ENCODE measurements at places on chromosomes 2 and 18. TPM values are rescaled to one million over a fixed set of nuclear protein-coding genes. Genes with fewer than 3 reads are reported as not detected.

Gene HOXD10
- not detected for total RNA-seq

Gene CD226
- 57.7 TPM for total RNA-seq

GRCh38 chr2:226581661-226582060, 218.0 kb downstream of the IRS1 start:
- no peak overlapping the region for H3K4me3 ChIP-seq
- peaks cover 27% of the 10 kb centered on the region for H3K27me3 ChIP-seq
- DNase-seq = no peak
- no peaks in the 10 kb centered on the region for H3K4me1 ChIP-seq

DNA sequence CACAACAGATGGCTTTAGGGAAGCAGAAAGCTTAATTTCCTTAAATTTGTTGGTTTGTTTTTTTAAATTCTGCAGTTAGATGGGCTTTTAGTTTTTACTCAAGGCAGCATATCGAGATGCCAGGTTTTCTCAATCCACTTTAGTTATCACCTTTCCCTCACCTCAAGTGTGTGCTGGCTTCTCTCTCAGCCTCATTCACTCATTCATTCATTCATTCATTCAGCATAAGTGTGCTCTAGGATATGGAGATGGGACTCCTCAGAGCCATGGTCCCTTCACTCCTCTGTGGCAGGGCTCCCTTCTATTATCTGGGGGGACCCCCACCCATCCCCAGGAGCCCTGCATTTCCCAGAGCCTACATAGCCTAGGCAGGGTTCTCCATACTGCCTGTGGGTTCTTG, 19.0 kb downstream of the VIL1 start:
- DNase-seq = no peak
- no peaks in the 10 kb centered on the region for H3K27me3 ChIP-seq
- no peaks in the 10 kb centered on the region for H3K36me3 ChIP-seq
- no peak overlapping the region for H3K27ac ChIP-seq
- no peak overlapping the region for H3K4me3 ChIP-seq

GRCh38 chr2:47179388-47179787, 24.3 kb upstream of the STPG4 start:
- peak overlapping the region; percentile 23 for H3K27ac ChIP-seq
- peaks cover 13% of the 10 kb centered on the region for H3K27me3 ChIP-seq
- H3K36me3 ChIP-seq = peaks cover 19% of the 10 kb centered on the region
- H3K4me1 ChIP-seq = peaks cover 21% of the 10 kb centered on the region
- DNase-seq = no peak
- no peak overlapping the region for H3K4me3 ChIP-seq

Gene UGGT1
- 50.1 TPM for total RNA-seq

DNA sequence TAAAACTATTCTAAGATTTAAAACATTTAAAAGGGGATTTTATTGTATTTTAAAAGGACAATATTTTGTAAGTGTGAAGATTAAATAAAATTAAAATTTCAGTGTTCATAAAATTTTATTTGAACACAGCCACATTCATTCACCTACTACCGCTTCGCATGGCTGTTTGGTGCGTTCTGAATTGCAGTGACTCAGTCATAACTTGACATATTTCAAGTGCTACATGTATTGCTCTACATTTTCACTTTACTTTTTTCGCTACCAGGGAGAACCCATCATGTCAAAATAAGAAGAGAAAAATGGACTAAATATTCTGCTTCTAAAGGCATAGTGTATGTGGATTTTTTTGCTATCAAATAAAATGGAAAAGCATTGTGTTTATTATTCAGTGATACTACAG, 8.7 kb downstream of the PTH2R start:
- H3K4me3 ChIP-seq = no peak overlapping the region
- no peak for DNase-seq
- no peak overlapping the region for H3K27ac ChIP-seq
- H3K36me3 ChIP-seq = no peaks in the 10 kb centered on the region
- no peaks in the 10 kb centered on the region for H3K4me1 ChIP-seq
- peaks cover 11% of the 10 kb centered on the region for H3K27me3 ChIP-seq

GRCh38 chr2:79824086-79824786, 311.4 kb downstream of the CTNNA2 start:
- no peak overlapping the region for H3K27ac ChIP-seq
- DNase-seq = no peak
- H3K27me3 ChIP-seq = no peaks in the 10 kb centered on the region
- H3K4me3 ChIP-seq = no peak overlapping the region
- no peaks in the 10 kb centered on the region for H3K36me3 ChIP-seq
- H3K4me1 ChIP-seq = no peaks in the 10 kb centered on the region

GRCh38 chr2:197185676-197186075, 124.9 kb downstream of the ANKRD44 start:
- peak overlapping the region; percentile 22 for H3K27ac ChIP-seq
- no peak overlapping the region for H3K4me3 ChIP-seq
- no peaks in the 10 kb centered on the region for H3K27me3 ChIP-seq
- peaks cover 72% of the 10 kb centered on the region for H3K4me1 ChIP-seq

DNA sequence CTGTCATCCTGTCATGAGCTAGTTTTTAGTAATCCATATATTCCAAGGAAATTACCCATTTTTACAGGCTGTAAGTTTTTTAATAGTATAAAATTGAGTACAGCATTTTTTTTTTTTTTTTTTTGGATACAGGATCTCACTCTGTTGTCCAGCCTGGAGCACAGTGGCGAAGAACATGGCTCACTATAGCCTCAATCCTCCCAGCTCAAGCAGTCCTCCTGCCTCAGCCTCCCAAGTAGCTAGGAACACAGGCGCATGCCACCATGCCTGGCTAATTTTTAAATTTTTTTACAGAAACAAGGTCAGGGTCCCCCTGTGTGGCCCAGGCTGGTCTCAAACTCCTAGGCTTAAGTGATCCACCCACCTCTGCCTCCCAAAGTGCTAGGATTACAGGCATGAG, 56.5 kb downstream of the ANKRD12 start:
- H3K27me3 ChIP-seq = no peaks in the 10 kb centered on the region
- H3K36me3 ChIP-seq = peaks cover 42% of the 10 kb centered on the region
- peaks cover 19% of the 10 kb centered on the region for H3K4me1 ChIP-seq
- H3K27ac ChIP-seq = no peak overlapping the region
- no peak for DNase-seq

- no peak for DNase-seq
- no peaks in the 10 kb centered on the region for H3K36me3 ChIP-seq
- H3K27me3 ChIP-seq = no peaks in the 10 kb centered on the region
- H3K4me3 ChIP-seq = no peak overlapping the region
- no peaks in the 10 kb centered on the region for H3K4me1 ChIP-seq
Measured at GRCh38 chr2:156046900-156047299, 285.6 kb downstream of the NR4A2 start.

Gene CIDEA
- not detected for total RNA-seq

Gene HOXD12
- total RNA-seq = not detected

- H3K27me3 ChIP-seq = no peaks in the 10 kb centered on the region
- H3K4me3 ChIP-seq = no peak overlapping the region
- no peak overlapping the region for H3K27ac ChIP-seq
- H3K4me1 ChIP-seq = peaks cover 2% of the 10 kb centered on the region
- no peak for DNase-seq
Measured at GRCh38 chr2:63926815-63927214, 85.1 kb downstream of the UGP2 start.

- H3K27me3 ChIP-seq = no peaks in the 10 kb centered on the region
- no peaks in the 10 kb centered on the region for H3K4me1 ChIP-seq
- H3K36me3 ChIP-seq = no peaks in the 10 kb centered on the region
- no peak overlapping the region for H3K27ac ChIP-seq
Measured at GRCh38 chr2:71596011-71596410, 142.7 kb downstream of the DYSF start.

Gene SLC5A7
- not detected for total RNA-seq

GRCh38 chr2:15457868-15458267, 103.3 kb downstream of the NBAS start:
- no peak overlapping the region for H3K4me3 ChIP-seq
- peaks cover 17% of the 10 kb centered on the region for H3K36me3 ChIP-seq
- H3K27ac ChIP-seq = no peak overlapping the region
- no peaks in the 10 kb centered on the region for H3K4me1 ChIP-seq
- DNase-seq = no peak
- H3K27me3 ChIP-seq = no peaks in the 10 kb centered on the region

GRCh38 chr18:3207565-3207964, 12.2 kb downstream of the MYOM1 start:
- H3K27ac ChIP-seq = no peak overlapping the region
- H3K36me3 ChIP-seq = peaks cover 16% of the 10 kb centered on the region
- DNase-seq = no peak
- no peak overlapping the region for H3K4me3 ChIP-seq
- H3K4me1 ChIP-seq = peaks cover 6% of the 10 kb centered on the region

Gene CFAP65
- total RNA-seq = not detected

GRCh38 chr2:66874411-66874810, 439.5 kb downstream of the MEIS1 start:
- no peak overlapping the region for H3K4me3 ChIP-seq
- no peaks in the 10 kb centered on the region for H3K36me3 ChIP-seq
- no peaks in the 10 kb centered on the region for H3K4me1 ChIP-seq
- DNase-seq = no peak

Gene CCDC141
- 4.8 TPM for total RNA-seq

- no peak for DNase-seq
- H3K4me1 ChIP-seq = peaks cover 2% of the 10 kb centered on the region
- no peak overlapping the region for H3K27ac ChIP-seq
- no peak overlapping the region for H3K4me3 ChIP-seq
Measured at GRCh38 chr2:128440666-128441340, 122.1 kb upstream of the HS6ST1 start.

DNA sequence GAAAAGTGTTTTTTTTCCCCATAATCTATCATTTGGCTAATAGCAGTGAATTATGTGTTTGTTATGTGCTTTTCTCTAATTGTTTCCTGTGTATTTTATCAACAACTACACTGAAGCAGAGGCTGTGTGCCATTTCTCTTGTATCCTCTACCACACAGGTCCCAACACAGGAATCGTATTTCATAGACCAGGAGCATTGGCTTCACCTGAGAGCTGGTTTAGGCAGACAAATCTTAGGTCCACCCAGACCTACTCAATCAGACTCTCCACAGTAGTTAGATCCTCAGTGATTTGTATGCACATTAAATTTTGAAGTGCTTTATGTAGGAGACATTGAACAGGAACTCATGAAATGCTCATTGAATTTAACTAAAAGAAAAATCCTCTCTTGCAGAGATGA, 109.2 kb downstream of the FSHR start:
- H3K36me3 ChIP-seq = no peaks in the 10 kb centered on the region
- H3K4me3 ChIP-seq = no peak overlapping the region
- H3K27ac ChIP-seq = no peak overlapping the region
- no peaks in the 10 kb centered on the region for H3K4me1 ChIP-seq

DNA sequence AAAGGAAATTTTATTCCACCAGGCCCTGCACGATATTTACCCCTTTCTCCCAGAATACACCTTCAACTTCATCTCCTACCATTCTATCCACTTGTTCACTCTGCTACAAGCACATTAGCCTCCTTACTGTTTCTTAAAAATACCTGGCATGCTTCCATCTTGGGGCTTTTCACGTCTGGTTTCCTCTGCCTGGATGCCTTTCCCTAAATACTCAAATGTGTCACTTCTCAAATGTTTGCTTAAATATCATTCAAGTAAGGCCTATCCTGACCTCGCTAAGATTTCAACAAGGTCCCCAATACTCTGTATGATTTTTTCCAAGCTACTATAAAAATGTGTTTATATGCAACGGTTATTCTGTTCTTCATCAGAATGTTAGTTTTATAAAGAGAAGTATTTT, 433.0 kb upstream of the CHAC2 start:
- H3K4me3 ChIP-seq = no peak overlapping the region
- no peaks in the 10 kb centered on the region for H3K36me3 ChIP-seq
- peaks cover 4% of the 10 kb centered on the region for H3K27me3 ChIP-seq
- H3K4me1 ChIP-seq = no peaks in the 10 kb centered on the region
- no peak for DNase-seq

- no peak overlapping the region for H3K4me3 ChIP-seq
- no peaks in the 10 kb centered on the region for H3K4me1 ChIP-seq
- H3K27ac ChIP-seq = no peak overlapping the region
Measured at GRCh38 chr2:122011493-122012270, 256.2 kb downstream of the TSN start.

- H3K4me3 ChIP-seq = no peak overlapping the region
- H3K4me1 ChIP-seq = peaks cover 49% of the 10 kb centered on the region
- peaks cover 56% of the 10 kb centered on the region for H3K36me3 ChIP-seq
- no peak for DNase-seq
- peak overlapping the region; percentile 20 for H3K27ac ChIP-seq
Measured at GRCh38 chr2:135949451-135950234, 35.8 kb downstream of the DARS1 start.

Gene PROM2
- total RNA-seq = 0.30 TPM

Gene KCNIP3
- not detected for total RNA-seq

- no peak overlapping the region for H3K27ac ChIP-seq
- H3K4me3 ChIP-seq = peak overlapping the region; percentile 18
- DNase-seq = no peak
- no peaks in the 10 kb centered on the region for H3K36me3 ChIP-seq
Measured at GRCh38 chr2:23385351-23385747, 370 bp downstream of the KLHL29 start.

Gene KIF1A
- total RNA-seq = 8.2 TPM

DNA sequence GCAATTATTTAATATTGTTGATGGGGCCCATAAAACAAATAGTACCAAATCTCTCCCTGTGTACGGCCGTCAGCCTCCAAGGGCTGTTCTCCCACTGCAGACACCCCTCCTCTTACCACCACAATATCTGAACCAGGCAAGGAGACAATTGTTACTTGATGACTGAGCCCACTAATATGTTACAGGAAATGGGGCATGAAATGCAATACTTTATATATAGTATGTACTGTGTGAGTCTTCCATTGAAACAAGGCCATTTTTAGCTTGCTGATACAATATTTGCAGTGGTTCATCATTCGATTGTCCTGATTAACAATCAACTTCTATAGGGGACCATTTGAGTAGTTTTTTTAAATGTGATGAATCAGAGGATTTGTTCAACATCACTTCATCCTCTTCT, 307.3 kb downstream of the GBX2 start:
- H3K4me3 ChIP-seq = no peak overlapping the region
- no peak overlapping the region for H3K27ac ChIP-seq
- H3K36me3 ChIP-seq = no peaks in the 10 kb centered on the region
- H3K4me1 ChIP-seq = no peaks in the 10 kb centered on the region

Gene MROH2A
- not detected for total RNA-seq

Gene ARHGEF33
- total RNA-seq = 0.47 TPM

GRCh38 chr2:189297446-189297845, 117.9 kb upstream of the COL5A2 start:
- H3K36me3 ChIP-seq = peaks cover 29% of the 10 kb centered on the region
- H3K27ac ChIP-seq = peak overlapping the region; percentile 89
- DNase-seq = no peak
- H3K4me3 ChIP-seq = no peak overlapping the region
- H3K27me3 ChIP-seq = no peaks in the 10 kb centered on the region

- no peak for DNase-seq
- no peaks in the 10 kb centered on the region for H3K4me1 ChIP-seq
- H3K36me3 ChIP-seq = no peaks in the 10 kb centered on the region
- H3K4me3 ChIP-seq = no peak overlapping the region
- no peak overlapping the region for H3K27ac ChIP-seq
Measured at GRCh38 chr2:33240178-33240577, 236.3 kb upstream of the RASGRP3 start.

Gene ALK
- total RNA-seq = not detected

Gene ALPG
- not detected for total RNA-seq

Data from activated naive CD8-positive, alpha-beta T cell treated with anti-CD3 and anti-CD28 coated beads for 36 hours (primary cell).